GF-D8 (cell line): ENCODE measurements at places on chromosomes 13 and 19.

- DNase-seq = no peak
Measured at GRCh38 chr19:34359954-34360315, 5.1 kb upstream of the GPI start.

GRCh38 chr13:50099473-50099872 is 84.2 kb downstream of the KCNRG start:
- no peak for DNase-seq

GRCh38 chr19:35318679-35319448 is 10.1 kb upstream of the CD22 start:
- DNase-seq = no peak

GRCh38 chr13:47673009-47673850 is 327.8 kb downstream of the SUCLA2 start:
- DNase-seq = peak; percentile 13

GRCh38 chr13:43986421-43986981 is 106.8 kb downstream of the LACC1 start:
- DNase-seq = no peak

GRCh38 chr13:98187965-98188261 is 10.8 kb upstream of the RNF113B start:
- no peak for DNase-seq

- DNase-seq = no peak
Measured at GRCh38 chr19:16403151-16403977, 68.4 kb downstream of the EPS15L1 start.

GRCh38 chr13:23678795-23679194 is 108.6 kb downstream of the TNFRSF19 start:
- DNase-seq = no peak
